KBM-7 (cell line): ENCODE measurements at places on chromosomes 4 and X.

- DNase-seq, result no peak
These were observed 178.9 kb upstream of the GPC4 start for GRCh38 chrX:133594156-133594555.

GRCh38 chrX:119690921-119691716 is 1.8 kb downstream of the SEPTIN6 start:
- DNase-seq, result peak; percentile 72

DNA sequence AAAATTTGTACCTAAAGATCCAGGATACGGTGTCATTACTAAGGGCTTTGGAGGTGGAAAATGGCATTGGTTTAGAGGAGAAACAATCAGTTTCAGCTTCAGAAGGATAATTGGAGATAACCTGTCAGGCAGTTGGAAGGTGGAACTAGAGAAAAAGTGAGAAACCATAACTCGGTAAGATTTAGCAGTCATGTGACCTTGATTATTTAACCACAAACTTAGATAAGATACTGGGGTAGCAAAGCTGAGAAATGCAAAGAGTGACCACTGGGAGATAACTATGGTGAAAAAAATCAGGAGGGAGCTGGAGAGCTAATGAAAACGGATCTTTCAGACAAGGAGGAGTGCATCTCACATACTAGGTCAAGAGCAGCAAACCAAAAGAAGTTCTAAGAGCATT is 58.3 kb upstream of the SMARCA5 start:
- no peak for DNase-seq

DNA sequence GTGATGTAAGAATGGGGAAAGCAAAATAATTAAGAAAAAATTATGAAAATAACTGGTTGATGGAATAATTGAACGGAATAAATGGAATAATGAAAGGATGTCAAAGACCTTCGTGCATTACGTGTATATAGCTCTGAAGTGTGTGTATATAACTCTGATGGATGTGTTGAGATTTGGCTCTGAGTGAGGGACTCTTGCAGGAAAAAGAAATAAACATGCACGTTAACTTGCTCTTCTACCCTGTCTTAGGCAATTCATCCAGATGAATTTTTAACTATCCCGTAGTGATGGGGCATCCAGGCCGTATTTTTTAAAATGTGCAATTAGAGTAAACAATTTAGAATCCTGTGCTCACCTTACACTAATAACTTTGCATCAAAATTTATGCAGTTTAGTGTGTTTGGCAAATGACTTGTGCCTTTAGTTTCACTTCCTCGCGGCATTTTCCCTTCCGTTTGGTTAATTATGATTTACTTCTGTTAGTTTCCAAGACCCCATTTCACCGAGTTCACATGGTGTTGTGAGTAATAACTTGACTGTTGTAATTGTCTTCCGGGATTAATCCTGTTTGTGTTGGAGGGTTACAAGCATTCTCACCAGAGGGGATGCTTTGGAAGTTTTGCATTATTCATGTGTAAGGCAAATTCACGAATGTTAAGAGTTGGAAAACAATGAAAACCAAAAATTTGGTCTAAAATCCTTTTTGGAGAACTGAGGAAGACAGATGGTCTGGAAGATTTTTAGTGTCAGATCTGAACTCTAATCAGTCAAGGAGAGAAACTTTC is 256.5 kb upstream of the FAT1 start:
- no peak for DNase-seq

DNA sequence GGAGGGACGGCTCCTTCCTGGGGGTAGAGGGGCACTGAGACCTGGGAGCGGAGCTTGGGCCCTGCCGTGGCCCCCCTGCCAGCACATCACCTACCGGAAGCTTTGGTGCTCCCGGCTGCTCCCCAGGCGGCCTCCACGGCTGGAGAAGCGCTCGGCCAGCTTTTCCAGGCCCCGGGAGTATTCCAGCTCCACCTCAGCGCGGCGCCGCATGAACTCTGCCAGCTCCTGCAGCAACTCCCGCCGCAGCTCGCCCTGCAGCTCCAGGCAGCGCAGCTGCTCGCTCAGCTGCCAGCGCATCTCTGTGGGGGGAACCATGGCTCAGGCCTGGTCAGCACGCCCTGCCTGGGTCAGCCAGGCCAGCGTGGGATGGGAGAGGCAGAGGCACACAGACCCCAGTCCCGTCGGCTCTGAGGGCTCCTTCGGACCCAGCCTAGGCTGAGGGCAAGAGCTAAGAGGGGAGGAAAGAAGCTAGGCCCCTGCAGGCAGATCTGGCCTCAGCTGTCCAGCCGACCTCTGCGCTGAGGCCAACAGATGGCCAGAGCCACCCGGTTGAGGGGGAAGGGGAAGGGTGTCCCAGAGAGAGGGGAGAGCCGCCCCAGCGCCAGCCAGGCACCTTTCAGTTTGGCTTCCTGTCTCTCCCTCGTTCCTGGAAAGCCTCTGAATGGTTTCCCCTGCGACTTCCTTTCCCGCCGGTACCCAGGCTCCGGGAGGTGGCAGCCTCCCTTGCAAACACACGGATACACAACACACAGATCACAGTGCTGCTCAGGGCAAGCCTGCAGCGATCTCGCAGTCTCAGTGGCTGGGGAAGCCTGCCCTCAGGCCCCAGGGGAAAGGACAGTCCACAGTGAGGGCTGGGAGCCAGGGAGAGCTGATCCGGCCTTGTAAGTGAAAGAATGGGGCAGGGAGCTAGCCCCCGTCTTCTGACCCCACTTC is 4.3 kb downstream of the ARHGAP4 start:
- DNase-seq, result peak; percentile 67
